ENCODE measurements at places on chromosomes 12 and 14.

GRCh38 chr12:17763366-17763765 lies 326.6 kb downstream of the RERGL start:
- DNase-seq, result no peak

DNA sequence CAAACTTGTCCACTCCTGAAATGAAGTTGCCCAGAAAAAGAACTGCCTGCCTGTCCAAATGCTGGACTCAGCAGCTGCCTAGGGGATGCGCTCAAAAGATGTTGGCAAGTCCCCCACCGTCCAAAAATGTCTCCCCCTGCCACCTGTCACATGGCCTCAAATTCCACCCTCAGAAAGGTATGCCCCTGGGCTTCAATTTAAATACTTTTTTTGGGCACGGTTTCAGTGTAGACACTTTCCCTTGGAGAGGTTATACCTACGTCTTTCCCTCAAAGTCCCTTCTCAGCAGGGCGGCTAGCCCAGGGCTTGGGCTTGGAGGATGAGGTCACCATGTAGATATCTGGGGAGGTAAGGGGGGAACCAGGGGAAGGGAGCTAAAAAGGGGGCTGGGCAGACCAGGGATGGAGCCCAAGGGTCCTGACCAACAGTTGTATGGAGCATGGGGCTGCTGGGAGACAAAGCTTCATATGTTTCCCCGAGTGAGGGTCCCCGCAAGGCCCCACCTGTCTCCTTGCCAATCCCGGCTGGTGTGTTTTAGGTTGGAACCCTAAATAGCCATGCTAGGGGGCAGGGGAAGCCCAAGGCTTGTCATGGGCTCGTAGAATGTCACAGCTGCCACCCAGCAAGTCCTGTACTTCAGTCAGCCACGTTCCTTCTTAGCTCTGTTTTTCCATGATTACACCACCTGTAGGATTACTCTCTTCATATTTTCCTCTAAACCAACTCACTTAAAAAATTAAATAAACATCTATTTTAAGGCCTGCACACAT lies 131.2 kb upstream of the TBX3 start:
- no peak for DNase-seq

DNA sequence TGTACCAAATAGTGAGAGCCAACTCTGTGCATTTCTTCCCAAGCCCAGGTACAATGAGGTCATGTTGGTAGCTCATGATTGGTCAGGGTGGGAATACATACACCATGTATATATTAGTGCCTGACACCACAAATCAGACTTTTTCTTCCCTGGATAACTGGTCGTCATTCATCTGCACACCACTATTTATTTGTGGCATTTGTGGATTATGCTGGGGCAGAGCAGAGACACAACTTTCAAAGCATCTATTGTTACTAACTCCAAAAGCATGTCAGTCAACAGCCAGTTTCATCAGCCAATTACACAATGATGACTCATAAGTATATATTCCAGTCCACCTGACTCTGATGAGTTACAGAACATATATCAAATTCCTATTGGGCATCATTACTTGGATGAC lies 181.7 kb downstream of the ADAMTS20 start:
- no peak for DNase-seq

DNA sequence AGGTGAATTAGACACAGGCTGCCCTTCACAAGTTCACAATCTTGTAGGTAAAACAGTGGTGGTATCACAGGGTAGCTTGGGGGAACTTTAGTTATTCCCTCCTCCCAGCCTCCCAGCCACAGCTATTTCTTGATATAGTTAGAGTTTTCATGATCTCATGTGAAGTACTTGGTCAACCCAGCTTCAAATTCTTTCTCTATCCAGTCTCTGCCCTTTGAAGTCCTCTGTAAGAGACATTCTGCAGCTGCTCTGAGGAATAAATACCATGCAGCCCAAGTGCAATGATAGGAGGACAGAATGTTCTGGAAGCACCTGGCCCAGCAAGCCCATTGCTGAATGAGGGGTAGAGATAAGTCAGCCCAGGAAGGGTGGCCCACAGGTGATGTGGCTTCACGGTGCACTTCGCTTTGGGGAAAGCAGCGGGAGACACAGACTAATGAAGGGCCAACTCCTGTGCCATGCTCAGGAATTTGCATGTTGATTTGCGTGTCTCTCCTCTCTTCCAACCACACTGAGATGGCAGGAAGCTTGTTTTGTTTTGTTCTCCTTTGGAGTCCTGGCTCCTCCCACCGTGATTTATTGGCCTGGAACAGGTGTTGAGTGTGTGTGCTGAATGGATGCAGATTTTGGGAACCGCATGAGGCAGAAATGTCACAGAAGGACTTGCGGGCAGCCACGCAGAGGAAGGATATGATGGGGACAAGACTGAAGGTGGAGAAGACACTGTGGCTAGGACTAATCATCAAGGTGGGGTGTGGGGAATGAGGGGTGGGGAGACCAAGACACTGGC lies 8.0 kb upstream of the TXNRD1 start:
- no peak for DNase-seq

GRCh38 chr12:46773586-46774321 lies 52.0 kb downstream of the SLC38A4 start:
- no peak for DNase-seq

DNA sequence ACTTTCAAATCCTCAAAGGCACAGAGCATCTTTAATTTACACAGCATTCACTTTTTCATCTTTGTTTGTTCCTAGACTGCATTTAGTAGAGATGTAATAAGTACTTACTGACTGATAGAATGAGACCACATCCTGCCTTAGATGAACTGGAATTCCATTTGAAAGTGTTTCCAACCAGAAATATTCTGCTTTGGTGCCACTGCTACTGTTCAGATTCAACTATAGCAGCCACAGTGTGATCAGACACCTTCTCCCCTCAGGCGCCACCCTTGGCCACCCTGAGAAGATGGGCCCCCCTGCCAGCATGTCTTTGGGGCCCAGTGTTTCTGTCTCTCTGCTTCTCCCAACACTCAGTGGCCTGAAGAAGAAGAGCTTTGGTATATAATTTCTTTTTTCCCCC lies 449.1 kb downstream of the RAD51B start:
- no peak for DNase-seq

- DNase-seq, result no peak
These were observed 24.4 kb upstream of the WSCD2 start for GRCh38 chr12:108104657-108105056.

DNA sequence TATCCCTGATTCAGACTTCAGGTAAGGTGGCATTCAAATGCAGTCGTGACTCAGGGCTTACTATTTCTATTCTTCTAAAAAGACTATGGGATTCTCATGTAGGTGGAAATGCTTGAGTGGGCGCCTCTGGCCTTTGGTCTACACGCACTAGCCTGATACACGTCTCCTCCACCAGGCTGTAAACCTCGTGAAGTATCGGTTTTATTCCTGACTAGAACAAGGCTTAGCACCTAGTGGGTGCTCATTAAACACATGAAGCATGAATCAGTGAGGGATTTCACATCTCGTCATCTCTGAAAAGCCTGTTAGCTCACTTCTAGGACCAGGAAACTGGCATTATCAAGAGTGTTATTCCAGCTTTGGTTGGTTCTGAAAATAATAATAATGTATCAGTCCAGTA lies 17.7 kb upstream of the HNF1A start:
- DNase-seq, result no peak

DNA sequence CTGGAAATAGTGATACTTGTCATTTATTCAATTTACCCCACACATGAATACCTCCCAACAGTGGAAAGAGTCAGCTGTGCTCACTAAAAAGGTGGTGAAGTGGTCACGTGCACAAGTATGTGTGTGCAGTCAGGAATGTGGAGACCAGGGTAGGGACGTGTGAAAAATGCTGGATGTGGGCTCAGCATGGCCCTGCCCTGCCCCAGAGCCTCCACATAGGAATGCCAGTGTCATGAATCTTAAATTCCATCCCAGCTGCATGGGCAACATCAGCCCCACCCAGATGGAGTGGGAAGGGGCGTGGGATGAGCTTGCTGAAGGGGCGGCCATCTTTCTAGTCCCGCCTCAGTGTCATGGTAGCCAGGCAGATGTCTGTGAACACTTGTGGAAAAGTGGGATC lies 87.7 kb downstream of the C12orf75 start:
- no peak for DNase-seq

DNA sequence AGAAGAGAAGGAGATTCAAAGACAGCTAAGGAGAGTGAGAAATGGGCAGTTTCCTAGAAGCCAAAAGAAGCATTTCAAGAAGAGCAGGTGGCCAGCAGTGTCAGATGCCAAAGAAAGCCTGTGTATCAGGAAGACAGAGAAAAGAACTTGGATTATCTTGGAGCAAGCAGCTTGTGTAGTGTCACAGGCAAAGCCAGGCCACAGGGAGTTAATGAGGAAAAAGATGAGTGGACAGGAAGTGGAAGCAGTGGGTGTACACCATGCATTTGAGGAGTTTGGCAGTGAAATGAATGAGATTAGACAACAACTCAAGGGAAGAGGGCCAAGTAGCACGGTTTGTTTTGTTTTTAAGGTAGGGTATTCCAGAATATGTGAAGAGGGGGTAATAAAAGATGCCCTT lies 5.6 kb upstream of the MYH7 start:
- DNase-seq, result no peak

GRCh38 chr14:101027966-101028365 lies 124.4 kb upstream of the RTL1 start:
- no peak for DNase-seq

Data from MM.1S (cell line).